Fibroblast of the aortic adventitia (primary cell): ENCODE measurements at places on chromosomes 12 and 14.

- no peak for DNase-seq
Observed at GRCh38 chr14:90039253-90040010, 22.4 kb upstream of the KCNK13 start.

GRCh38 chr12:122012184-122012583 lies 9.5 kb upstream of the BCL7A start:
- DNase-seq: no peak

DNA sequence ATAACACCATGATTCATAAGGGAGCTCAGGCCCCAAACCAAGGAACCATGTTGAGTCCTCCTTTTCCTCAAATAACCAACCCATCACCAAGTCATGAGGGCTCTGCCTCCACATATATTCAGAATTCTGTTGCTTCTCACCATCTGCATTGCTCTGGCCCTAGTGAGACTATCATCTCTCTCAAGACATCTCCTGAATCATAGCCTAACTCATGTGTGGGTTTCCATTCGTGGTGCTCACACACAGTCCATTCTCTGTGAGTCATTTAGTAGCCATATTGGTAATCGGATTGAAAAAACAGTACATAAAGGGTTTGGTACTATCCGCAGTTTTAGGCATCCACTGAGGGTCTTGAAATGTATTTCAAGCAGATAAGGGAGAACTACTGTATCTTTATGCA lies 5.1 kb upstream of the SLC38A2 start:
- DNase-seq: peak; percentile 52

DNA sequence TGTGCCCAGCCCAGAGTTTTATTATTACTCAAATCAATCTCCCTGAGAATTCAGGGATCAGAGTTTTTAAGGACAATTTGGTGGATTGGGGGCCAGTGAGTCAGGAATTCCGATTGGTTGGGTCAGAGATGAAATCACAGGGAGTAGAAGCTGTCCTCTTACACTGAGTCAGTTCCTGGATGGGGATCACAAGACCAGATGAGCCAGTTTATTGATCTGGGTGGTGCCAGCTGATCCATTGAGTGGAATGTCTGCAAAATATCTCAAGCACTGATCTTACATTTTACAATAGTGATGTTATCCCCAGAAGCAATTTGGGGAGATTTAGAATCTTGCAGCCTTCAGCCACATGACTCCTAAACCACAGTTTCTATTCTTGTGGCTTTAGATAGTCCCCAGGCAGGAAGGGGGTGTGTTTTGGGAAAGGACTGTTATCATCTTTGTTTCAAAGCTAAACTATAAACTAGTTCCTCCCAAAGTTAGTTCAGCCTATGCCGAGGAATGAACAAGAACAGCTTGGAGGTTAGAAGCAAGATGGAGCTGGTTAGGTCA lies 89.1 kb upstream of the CNOT2 start:
- DNase-seq: no peak

- DNase-seq: peak; percentile 45
Observed at GRCh38 chr12:89351489-89352241, 636 bp downstream of the DUSP6 start.

- peak; percentile 61 for DNase-seq
Observed at GRCh38 chr14:55354500-55354899, 57.1 kb downstream of the ATG14 start.

DNA sequence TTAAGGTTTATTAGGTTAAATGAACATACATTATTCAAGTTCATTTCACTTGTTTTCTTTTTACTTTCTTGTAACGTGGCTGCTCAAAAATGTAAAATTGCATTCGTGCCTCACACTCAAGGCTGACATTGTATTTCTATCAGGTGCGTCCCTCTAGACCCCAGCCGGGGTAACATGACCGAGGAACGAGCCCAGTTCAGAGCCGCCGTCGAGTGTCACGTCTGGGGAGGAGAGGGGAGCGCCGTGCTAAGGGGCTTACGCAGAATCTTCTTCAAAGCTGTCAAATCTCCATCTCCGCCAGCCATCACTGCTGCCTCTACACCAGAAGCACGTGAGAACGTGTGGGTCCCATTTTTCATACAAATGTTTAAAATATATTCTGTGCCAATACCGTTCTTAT lies 170.6 kb downstream of the RIMBP2 start:
- DNase-seq: no peak

DNA sequence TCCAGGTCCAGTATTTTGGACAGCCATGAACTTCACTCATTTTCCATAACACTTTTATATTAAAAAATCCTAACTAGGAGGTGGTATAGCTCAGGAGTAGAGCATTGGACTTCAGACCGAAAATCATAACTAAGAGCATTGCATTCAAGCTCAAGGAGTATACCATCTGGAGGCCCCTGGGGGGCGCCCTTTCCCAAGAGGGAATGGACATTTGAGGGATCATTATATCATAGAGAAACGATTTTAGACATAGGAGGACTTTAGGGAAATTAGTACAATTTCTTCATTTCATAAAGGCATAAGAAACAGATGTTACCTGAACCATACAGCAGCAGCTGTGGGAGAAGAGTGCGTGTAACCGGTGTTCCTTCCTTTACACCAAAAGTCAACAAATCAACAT lies 5.2 kb upstream of the ATG14 start:
- DNase-seq: no peak

GRCh38 chr12:27627123-27627852 lies 69.0 kb upstream of the REP15 start:
- DNase-seq: peak; percentile 95

GRCh38 chr12:2101359-2101758 lies 48.6 kb downstream of the CACNA1C start:
- no peak for DNase-seq

GRCh38 chr12:107731366-107731765 lies 29.6 kb downstream of the PRDM4 start:
- no peak for DNase-seq

DNA sequence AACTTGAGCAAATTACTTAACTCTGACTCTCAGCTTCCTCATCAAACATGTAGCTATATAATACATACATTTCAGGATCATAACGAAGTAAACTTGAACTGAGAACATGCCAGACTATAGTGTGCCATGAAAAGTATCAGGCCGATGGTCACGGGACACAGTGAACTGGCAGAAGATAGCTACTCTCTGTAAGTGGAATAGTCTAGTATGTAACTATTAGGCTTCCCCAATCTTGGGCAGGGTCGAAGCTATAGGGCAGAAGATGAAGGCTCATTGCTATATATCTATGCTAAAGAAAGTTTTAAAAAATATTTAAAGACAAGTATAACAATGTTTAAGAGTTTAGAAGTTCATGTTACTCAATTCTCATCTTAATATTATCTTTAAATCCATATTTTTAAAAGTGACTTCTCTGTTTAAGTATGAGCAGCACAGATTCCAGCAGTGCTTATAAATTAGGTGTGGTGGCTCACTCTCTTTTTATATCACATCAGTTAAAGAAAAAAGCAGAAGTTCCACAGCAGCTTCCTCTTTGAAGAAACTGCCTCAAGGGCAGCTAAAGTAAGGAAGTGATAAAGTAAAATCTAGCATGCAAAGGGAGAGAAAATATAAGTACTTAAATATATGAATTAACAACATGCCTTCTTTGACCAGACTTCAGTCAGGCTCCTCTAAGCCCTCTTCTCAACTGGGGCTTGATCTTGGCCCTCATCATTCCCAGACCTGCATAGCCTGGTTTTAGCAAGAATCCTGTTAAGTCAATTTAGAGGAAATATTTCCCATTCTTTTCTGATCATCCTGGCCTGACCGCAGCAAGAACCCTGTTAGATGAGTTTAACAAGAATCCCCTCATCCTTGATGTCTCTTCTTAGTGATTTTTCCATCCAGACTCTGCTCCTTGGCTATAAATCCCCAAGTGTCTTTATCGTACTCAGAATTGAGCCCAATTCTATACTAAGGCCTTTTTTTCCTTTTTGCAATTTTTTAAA lies 8.4 kb upstream of the GLIPR1 start:
- no peak for DNase-seq

- DNase-seq: no peak
Observed at GRCh38 chr12:2833810-2834209, 1.0 kb downstream of the NRIP2 start.

DNA sequence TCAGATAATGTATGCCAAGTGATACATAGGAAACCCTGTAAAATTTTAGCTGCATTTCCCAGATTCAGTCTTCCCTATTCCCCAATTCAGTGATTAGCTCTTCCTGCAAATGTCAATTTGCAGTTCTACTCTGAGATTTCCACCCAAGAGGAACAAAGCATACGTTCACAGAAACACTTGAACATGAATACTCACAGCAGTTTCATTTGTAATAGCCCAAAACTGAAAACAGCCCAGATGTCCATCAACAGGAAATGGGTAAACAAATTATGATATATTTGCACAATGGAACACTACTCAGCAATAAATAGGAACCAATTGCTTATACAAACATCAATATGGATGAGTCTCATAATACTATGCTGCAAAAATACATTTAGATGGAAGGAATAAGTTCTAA lies 194.2 kb downstream of the GXYLT1 start:
- no peak for DNase-seq

DNA sequence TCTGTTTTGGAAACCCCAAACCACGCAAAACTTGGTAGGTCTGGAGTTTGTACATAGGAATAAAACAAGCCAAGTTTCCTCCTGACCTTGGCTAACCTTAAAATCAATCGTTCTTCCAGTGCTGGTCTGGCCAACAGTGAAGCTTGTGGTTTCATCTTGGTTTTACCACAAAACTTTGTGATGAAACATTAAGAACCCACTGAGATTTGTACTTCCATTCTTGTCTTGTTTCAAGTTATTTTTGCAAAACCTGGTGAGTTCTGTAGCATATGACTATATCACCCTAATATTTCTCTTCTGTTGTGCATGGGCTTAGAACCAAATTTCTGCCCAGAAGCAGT lies 26.4 kb downstream of the SIX1 start:
- peak; percentile 96 for DNase-seq

DNA sequence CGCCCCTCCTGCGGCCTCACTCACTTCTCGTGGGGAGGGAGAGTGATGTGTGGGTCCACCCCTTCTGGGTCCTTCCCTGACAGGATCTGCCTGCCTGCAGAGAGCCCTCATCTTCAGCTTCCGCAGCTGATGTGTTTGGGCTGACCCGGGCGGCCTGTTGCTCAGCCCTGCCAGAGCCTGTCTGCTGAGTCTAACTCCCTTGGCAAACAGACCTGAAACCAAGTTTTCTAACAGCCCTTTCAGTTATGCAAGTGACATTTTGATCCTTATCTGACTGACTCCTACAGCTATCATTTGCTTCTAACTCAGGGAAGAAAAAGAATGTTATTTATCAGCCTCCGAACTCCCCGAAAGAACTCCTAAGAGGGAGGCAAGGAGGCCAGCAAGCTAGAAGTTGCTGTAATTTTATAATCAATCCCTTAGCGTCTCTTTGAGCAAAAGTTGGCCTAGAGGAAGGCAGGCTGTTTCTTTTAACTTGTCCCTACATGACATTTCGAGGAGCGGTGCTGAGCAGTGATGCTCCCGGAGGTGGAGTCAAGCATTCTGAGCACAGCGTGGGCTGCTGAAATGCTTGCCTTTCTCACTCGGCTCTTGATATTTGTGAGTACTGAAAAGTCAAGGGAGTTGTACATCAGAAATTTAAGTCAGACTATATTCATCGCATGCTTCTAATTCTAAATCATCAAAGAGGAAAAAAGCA lies 31.5 kb upstream of the CACNA2D4 start:
- peak; percentile 51 for DNase-seq

DNA sequence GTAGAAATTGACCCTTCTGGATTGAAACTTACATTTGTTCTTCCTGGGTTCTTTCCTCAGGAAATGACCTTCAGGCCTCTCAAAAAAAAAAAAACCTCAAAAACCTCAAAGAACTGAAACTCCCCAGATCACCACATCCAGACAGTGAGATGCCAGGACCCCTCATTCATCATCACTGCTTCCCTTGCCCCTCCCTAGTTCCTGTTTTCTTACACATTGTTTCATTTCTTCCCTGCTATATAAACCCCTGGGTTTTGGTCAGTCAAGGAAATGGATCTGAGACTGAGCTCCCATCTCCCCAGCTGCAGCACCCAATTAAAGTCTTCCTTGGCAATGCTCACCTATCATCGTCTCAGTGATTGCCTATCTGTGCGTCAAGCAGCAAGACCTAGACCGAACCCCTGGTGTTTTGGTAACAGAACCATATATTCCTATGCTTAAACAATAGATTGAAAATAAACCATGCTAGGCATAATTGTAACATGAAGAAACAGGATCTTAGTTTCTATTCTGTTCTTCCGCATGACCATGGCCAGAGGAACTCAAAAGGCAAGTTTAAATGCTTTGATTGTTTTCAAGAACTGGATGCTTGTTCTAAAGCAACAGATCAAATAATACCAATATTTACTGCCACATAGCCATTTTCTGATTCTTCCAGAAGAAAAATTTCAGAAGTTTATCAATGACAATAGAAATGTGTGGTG lies 108.0 kb upstream of the MAX start:
- DNase-seq: peak; percentile 52

- no peak for DNase-seq
Observed at GRCh38 chr14:92316937-92317336, 6.0 kb upstream of the SLC24A4 start.

GRCh38 chr14:94337274-94337673 lies 14.1 kb upstream of the SERPINA6 start:
- peak; percentile 24 for DNase-seq

- DNase-seq: peak; percentile 25
Observed at GRCh38 chr14:76958980-76959710, 69.4 kb downstream of the IRF2BPL start.

- peak; percentile 26 for DNase-seq
Observed at GRCh38 chr12:64459394-64459891, 7.5 kb downstream of the TBK1 start.

GRCh38 chr14:36300337-36300736 lies 20.1 kb downstream of the MBIP start:
- no peak for DNase-seq

DNA sequence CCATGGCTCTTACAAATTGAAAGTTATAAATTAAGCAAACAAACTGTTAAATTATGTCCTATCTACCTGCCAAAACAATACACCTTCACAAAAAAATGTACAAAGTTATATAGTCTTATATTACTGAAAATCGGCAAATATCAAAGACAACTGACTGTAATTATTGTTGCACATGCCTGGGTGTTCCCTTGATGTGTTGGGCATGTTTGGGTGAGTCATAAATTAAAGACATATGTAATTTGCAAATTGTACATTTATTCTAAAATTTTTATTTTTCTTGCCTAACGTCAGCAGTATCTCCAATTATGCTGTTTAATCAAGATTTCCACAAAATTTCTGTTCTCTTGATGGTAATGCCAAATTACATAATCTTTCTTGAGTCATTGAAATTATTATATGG lies 22.0 kb upstream of the SEL1L start:
- no peak for DNase-seq
